Activated CD8-positive, alpha-beta memory T cell treated with anti-CD3 and anti-CD28 coated beads, Interleukin-2, amount 10 ng/mL, durations not matched to agents 7 days and 5 days (primary cell): ENCODE measurements at places on chromosomes 3 and 15. TPM values are rescaled to one million over a fixed set of nuclear protein-coding genes. Genes with fewer than 3 reads are reported as not detected.
A peak's percentile ranks its signal among the peaks of the same experiment; 100 is the strongest.

The DMXL2 gene
- total RNA-seq: 7.3 TPM

DNA sequence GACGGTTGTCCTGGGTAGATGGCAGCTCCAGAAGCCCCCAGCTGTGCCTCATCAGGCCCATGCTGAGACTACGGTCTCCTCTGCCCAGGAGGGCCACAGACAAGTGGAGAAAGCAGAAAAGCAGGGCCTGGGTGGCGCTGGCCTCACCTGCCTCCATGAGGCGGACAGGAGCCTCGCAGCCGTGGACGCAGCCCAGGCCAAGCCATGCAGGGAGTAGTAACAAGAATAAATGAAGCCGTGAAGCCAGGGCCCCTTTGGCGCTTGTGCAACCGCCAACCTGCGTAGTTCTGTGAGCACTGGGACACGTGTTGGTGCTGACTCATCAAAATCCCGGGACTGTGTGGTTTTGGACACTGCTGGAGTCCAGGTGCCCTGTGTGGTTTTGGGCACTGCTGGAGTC is 12.3 kb upstream of the MUC4 start:
- DNase-seq: no peak

The SERF2 gene
- 808 TPM for total RNA-seq

The VPS18 gene
- total RNA-seq: 16.9 TPM

DNA sequence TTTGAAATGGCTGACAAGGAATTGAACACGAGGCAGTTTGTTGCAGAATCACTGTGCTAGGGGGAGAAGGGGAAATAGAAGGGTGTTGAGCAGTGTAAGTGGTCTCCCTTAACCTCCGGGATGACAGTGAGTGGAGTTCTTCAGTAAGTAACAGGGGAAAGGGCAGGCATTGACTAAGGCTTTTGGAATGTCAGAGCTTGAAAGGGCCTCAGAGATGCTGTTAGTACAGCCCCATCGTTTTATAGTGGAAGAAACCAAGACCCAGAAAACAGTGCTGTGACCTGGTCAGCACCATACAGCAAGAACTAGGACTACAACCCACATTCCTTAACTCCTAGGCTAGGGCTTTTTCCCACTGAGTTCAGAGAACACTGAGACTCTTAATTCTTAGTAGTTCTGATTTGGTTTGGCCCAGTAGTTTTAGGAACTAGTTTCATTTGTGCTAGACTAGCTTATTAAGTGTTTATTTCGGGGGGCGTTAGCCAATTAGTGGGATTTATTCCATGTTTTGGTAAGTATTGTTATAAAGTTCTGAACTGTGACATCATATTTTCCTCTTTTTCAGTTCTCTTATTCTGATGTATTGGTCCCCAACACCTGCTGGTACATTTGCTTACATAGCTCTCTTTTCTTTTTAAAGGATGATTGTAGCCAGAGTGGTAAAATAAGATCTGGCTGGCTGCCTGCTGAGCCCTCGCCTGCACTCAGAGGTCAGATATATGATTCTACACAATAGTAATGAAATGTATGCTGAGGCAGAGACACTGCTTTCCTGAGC is 34.2 kb downstream of the RAB11A start:
- no peak for DNase-seq

DNA sequence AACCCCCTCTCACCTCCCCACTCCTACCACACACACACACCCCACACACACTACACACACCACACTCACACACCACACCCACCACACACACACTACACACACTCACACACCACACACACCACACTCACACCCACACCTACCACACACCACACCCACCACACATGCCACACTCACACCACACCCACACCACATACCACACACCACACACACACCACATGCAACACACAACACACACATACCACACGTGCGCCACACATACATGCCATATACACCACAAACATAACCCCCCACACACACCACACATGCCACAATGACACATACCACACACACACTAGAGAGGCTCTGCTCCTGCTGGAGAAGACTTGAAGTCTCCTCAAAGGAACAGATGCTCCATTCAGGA is 5.9 kb upstream of the ITPKA start:
- no peak for DNase-seq

GRCh38 chr3:50674349-50675178 is at the start of gene DOCK3:
Gene DOCK3 (plus strand): TSS chr3:50674927. CDS start chr3:50675264, 337 bp downstream.
- peak; percentile 64 for DNase-seq

DNA sequence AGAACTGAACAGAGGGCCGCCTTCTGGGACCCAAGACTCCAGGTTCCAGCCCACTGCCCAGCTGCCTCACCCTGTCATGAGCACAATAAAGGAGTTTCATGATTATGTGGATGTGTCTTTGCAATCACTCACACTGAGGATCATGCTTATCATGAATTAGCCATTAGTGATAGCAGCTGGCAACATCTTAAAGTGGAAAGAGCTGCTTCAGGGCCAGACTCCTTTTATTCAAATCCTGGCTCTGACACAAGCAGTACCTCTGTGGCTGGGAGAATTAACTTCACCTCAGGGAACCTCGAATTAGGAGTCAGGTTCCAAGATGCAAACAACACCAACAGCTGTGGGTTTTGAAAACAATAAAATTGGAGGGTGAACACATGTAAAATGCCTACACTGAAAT is 6.6 kb upstream of the SCAP start:
- DNase-seq: no peak

- no peak for DNase-seq
Observed at GRCh38 chr15:56725386-56725785, 7.9 kb downstream of the ZNF280D start.

DNA sequence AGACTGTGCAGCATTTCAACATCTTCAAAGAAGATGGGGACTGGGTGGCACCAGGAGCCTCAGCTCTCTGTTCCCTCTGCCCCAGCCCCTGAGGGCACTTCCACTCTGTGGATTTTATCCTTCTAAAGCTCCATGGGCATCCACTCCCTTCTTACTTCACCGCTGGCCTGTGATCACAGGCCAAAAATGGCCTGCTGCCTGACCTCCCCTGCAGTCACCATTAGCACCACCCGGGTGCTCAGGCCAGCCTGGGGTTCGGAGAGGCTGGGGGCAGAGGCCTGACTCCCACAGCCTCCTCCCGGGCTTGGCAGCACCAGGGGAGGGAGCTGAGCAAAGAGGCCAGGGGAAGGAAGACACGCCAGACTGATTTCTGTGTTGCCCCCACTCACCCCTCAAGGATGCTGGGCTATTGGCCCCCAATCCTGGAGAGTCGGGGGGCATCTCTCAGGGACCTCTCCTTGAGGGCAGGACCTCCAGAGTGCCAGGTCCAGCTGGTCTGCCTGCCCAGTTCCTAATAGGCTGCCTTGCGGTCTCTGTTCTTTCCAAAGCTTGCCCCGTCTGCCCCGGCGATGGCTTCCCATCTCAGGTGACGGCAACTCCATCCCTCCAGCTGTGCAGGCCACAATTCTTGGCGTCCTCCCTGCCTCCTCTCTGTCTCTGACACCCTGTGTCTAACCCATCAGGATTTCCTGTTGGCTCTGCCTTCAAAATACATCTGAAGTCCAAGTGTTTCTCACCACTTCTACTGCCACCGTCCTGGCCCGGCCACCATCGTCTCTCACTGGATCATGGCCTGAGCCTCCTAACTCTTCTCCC is 67.1 kb downstream of the EXOG start:
- DNase-seq: no peak

The PRSS50 gene
- total RNA-seq: not detected

The MED12L gene
- total RNA-seq: 2.2 TPM

DNA sequence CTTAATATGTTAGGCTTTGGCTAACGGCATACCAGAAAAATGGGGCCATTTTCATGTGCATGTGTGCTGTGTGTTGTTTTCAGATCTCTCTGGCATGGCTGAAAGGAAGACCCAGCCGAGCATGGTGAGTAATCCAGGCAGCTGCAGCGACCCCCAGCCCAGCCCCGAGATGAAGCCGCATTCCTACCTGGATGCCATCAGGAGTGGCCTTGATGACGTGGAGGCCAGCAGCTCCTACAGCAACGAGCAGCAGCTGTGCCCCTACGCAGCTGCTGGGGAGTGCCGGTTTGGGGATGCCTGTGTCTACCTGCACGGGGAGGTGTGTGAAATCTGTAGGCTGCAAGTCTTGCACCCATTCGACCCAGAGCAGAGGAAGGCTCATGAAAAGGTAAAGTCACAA is 15.1 kb downstream of the MKRN2 start:
- DNase-seq: no peak

DNA sequence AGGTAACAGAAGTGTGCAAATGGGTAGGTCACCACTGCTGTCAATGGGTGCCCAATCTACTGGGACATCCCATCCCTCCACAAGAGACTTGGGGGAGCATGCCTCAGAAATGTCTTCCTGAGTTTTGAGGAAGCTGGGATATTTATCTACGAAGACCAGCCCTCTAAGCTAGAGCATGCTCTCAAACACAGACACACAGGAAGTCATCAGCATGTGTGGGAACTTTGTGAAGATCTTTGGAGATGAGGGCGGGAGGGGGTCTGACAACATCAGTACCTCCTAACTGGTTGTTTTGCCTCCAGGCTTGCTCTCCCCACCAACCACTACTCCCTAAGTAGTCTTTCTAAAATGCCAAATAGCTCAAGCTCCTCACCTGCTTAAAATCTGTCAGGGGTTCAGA is 3.5 kb upstream of the MEF2A start:
- DNase-seq: no peak

- DNase-seq: peak; percentile 85
Observed at GRCh38 chr3:45915518-45916231, 27.6 kb upstream of the CXCR6 start.

DNA sequence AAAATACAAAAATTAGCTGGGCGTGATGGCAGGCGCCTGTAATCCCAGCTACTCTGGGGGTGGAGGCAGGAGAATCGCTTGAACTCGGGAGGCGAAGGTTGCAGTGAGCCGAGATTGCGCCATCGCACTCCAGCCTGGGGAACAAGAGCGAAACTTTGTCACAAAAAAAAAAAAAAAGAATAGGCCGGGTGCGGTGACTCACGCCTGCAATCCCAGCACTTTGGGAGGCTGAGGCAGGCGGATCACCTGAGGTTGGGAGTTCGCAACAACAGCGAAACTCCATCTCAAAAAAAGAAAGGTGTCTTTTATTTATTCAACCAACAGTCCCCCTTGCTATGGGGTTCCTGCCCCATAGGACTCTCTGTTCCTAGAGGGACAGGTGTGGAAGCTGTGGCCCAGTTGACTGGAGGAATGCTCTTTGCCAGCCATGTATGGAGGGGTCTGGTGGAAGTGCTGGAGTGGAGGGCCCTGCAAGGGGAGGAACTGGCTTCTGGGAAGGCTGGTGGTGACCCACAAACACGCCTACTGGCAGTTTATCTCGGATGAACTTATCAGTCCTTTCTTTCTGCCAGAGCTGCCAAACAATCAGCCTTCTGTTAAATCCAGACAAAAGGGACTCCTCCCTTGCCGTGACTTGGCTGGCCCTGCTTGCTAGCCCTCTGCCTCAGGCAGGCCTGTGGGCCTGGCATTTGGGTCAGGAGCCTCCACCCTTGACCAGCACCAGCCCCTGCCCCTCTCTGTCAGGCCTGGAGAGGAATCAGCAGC is 4.6 kb upstream of the DAG1 start:
- DNase-seq: no peak

DNA sequence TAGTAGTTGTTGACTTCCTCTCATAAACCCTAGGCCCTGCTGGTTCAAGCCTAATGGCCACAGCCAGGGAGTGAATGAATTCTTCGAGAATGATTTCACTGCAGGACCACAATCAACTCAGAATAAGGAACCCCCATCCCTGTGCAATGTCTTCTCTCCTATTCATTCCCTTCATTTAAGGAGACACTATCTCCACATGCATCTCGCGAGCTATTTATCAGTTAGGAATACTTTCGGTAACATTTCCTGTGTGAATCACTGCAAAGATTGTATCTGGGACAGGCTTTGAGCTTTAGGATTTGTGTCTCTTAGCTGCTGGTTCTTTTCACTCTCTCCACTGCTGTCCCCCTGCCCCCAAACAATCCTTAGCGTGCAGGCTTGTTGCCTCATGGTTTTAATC is 94.4 kb downstream of the MYLK start:
- DNase-seq: no peak

- DNase-seq: no peak
Observed at GRCh38 chr3:4438296-4438695, 28.8 kb downstream of the SUMF1 start.

DNA sequence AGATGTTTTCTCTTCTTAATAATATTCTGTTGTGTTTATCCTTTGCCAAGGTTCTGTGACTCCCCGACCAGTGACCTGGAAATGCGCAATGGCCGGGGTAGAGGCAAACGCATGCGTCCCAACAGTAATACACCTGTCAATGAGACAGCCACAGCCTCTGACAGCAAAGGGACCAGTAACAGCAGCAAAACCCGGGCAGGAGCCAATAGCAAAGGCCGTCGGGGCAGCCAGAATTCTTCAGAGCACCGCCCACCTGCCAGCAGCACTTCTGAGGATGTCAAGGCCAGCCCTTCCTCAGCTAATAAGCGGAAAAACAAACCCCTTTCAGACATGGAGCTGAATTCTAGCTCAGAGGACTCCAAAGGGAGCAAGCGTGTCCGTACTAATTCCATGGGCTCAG is 101.5 kb downstream of the RBPMS2 start:
- DNase-seq: no peak
